ENCODE measurements at places on chromosomes 6 and 20.

GRCh38 chr20:50625986-50626677, 65.2 kb downstream of the RIPOR3 start:
- no peaks in the 10 kb centered on the region for H3K4me1 ChIP-seq
- peak; percentile 67 for DNase-seq
- H3K27me3 ChIP-seq: no peaks in the 10 kb centered on the region
- no peak overlapping the region for H3K27ac ChIP-seq
- no peak overlapping the region for H3K4me3 ChIP-seq
- H3K36me3 ChIP-seq: no peaks in the 10 kb centered on the region

DNA sequence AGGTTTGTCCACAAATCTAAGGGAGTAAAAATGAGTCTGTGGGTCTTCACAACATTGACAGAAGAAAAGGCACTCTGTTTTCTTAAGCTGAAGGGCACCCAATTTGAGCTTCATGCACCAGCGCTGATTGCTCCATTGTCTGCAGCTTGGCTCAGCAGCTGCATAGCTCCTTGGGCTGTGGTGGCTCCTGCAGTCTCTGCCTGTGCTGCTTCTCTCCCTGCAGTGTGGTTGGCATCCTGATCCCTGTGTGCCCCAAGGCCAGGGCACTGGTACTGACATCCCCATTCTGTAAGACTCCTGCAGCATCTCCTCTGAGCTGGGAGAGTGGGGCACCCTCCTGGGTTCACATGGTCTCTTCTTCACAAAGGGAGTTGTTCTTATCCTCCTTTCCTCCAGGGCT, 83.2 kb upstream of the B3GAT2 start:
- no peaks in the 10 kb centered on the region for H3K36me3 ChIP-seq
- no peak overlapping the region for H3K27ac ChIP-seq
- no peaks in the 10 kb centered on the region for H3K27me3 ChIP-seq
- no peak overlapping the region for H3K4me3 ChIP-seq
- no peak for DNase-seq
- H3K4me1 ChIP-seq: no peaks in the 10 kb centered on the region

- DNase-seq: peak; percentile 81
- peak overlapping the region; percentile 60 for H3K4me3 ChIP-seq
- peak overlapping the region; percentile 71 for H3K27ac ChIP-seq
- H3K27me3 ChIP-seq: no peaks in the 10 kb centered on the region
- H3K36me3 ChIP-seq: no peaks in the 10 kb centered on the region
These were observed 2.0 kb downstream of the SPAG4 start for GRCh38 chr20:35617397-35618262.

DNA sequence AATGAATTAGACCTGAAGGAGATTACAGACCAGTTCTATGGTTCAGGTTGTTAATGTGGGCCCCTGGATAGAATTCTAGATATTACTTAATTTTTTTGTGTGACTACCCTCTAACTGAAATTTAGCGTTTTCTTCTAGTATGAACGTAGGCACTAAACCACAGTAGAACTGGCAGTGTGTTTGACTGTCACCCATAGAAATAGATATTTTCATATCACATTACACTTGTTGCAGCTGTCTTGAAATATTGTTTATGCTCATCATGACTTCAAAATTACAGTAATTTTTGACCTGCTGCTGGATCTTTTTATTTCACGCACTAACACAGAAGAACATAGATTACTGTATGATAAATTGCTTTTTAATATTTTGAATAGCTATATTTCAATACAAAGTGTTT, 31.6 kb downstream of the E2F3 start:
- H3K4me1 ChIP-seq: peaks cover 8% of the 10 kb centered on the region
- no peak overlapping the region for H3K27ac ChIP-seq
- H3K27me3 ChIP-seq: no peaks in the 10 kb centered on the region
- H3K36me3 ChIP-seq: peaks cover 5% of the 10 kb centered on the region
- H3K4me3 ChIP-seq: no peak overlapping the region

DNA sequence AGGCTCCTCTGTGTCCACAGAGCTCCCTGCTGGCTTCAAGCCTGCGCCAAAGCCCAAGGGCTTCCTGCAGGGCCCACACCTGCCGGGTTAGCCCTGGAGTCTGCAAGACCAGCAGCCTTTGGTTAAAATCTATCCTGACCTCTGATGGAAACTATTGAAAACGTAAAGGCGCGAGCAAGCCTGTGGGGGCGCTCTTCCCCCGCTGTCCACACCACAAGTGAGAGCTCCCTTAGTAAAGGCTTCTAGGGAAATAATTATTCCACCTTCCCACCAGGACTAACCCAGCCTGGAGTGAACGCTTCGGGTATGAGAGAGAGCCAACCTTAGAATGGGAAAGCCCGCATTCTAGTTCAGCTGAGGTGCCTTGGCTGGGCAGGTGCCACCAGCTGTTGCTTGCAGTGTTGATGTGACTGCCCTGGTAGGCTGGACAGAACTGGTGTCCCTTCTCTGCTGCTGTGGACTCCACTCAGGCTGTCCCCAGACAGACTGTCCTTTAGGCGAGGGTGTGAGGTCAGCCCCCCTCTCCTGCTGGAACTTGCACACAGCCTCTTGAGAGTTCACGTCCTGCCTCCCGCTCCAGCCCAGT, 68.7 kb downstream of the SYTL3 start:
- no peaks in the 10 kb centered on the region for H3K27me3 ChIP-seq
- H3K27ac ChIP-seq: no peak overlapping the region
- no peaks in the 10 kb centered on the region for H3K4me1 ChIP-seq
- no peaks in the 10 kb centered on the region for H3K36me3 ChIP-seq

Data from ascending aorta (tissue), 2 donors.